ENCODE measurements at places on chromosomes 12 and 14. TPM values are rescaled to one million over a fixed set of nuclear protein-coding genes. Genes with fewer than 3 reads are reported as not detected.

HOXC4 gene
- total RNA-seq = 0.21 TPM

ANO2 gene
- total RNA-seq = 4.8 TPM

PARP11 gene
- 5.1 TPM for total RNA-seq

DHH gene
- 9.0 TPM for total RNA-seq

SPATA7 gene
- total RNA-seq = 20.7 TPM

ALDH1L2 gene
- total RNA-seq = 11.9 TPM

Measured in tongue (tissue), 3 donors.